Kidney glomerular epithelial cell (primary cell): ENCODE measurements at places on chromosomes 11 and 22.

DNA sequence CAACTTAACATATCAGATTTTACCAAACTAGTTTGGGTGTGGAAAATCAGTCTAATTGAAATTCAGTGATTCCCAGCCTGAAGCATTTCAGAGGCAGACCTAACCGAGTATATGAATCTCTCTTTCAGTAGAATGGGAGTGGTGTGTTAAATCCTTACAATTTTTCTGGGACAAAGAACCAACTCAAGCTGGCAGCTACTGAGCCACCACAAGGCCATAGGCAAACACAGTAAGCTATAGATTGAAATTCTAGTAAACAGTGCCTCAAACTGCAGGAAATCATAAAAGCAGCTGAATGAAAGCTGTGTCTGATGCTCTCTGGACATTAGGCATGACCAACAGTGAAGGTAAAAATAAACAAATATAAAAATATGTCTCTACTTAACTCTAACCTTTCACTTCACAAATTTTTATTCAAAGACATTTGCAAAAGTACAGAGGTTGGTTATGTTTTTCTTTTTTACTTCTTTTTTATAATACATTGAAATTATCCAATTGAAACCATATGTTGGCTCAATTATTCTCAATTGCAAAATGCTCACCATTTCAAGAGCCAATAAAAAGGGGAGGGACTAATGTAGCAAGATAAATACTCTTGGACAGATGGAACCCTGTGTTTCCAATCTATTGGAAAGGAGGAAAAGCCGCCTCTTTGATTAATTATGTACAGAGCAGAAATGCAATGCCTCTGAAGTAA lies 35.8 kb upstream of the FIBIN start:
- no peak for DNase-seq

GRCh38 chr11:108221911-108222573 lies 396 bp downstream of the NPAT start:
- DNase-seq, result no peak

GRCh38 chr22:47607486-47607885 lies 845.0 kb downstream of the TBC1D22A start:
- DNase-seq, result no peak

- peak; percentile 42 for DNase-seq
Measured at GRCh38 chr11:73931039-73931645, 19.7 kb upstream of the DNAJB13 start.

- no peak for DNase-seq
Measured at GRCh38 chr22:30265823-30266444, 717 bp downstream of the OSM start.

DNA sequence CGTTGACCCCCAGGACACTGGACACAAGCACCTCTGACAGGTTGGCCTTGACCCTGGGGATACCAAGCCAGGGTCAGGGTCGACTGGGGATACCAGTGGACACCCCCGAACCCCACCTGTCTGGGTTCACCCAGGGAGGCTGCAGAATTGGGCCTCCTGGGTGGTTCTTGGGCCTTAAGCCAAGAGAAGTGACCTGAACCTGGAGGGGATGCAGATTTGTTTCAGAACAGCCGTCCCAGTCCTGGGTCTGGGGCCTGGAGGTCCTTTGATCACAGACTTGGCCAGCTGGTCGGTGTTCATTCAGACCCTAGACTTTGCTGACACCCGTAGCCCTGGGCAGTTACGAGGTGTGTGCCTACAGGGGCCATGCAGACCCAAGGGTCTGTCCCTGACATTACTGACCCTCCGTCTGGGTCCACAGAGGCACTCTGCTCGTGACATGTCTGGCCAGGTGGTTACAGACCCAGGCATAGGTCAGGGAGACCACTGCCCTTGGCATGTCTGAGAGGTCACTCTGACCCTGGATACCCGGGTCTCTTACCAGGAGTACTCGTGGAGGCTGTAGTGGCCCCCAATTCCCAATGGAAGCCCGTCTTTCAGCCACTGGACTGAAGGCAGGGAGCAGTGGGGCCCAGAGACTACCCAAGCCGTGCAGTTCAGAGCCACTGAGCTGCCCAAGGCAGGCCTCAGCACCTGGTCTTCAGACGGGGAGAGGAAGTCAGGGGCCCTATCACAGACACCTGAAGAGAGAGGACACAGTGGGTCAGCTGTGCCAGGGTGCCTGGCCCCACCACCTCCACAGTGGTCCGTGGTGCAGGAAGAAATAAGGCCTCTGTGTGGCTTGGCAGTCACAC lies 6.4 kb downstream of the SIGIRR start:
- no peak for DNase-seq

DNA sequence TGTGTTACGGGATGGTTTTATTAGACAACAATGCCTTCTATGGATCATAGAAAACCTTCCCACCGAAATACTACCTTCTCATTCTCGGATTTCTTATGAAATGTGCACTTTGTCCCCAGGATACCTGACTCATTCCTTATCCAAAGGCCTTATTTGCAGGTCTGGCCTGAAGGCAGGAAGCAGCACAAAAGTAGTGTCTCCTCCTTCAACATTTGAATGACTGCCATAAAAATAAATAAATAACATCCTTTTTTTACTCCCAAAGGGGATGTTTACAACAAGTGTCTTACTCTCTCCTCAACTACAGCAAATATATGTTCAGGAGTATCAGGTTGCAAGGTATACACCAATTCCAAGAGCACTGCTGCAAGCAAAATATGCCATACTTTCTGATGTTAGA lies 41.6 kb upstream of the PAK1 start:
- no peak for DNase-seq

DNA sequence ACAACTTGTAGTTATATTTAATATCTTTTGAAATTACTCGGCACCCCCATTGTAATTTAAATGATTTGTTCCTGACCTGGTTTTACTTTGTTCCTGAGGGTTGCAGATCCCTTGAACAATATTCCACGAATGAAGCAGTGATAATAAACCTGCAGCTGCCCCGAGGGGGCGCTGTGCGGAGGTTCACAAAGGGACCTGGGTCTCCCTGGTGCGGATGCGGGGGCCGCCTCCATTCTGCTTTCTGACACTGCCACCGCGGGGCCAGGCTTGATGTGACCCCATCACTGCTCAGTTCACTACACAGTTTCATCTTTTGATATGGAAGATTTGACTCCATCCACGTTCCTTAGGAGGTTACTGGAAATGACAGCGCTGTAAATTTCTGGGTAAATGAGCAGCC lies 62.9 kb upstream of the PRODH start:
- no peak for DNase-seq

DNA sequence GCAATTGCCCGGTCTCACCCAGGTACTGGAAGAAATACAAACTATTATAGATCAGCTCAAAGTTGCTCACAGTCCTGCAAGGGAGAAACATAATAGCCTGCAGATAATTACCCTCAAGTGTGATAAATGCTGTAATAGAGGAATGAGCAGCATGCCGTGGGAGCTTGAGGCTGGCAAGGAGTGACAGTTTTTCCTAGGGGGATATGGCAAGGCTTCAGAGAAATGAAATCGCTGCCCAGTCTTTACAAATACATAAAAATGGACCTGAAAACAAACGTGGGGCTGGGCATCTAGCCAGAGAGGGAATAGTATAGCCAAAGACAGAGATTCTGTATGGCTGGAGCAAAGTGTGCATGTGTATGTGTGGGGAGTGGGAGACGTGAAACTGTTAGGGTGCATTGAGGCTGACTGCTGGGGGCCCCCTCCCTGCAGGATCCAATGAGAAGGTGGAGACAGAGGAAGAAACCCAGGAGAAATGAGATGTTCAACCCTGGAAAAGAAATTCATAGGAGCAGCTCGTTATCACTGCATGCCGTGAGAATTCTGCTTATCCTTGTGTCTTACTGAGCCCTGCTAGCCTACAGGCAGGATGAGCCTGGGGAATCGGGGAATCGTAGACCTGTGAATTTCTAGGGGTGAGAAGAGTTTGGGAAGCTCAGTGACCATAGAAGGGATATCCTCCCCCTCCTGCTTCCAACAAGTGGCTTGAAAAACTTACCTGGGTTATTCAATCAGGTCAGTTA lies 167.0 kb downstream of the LDLRAD3 start:
- no peak for DNase-seq
